Activated CD8-positive, alpha-beta memory T cell treated with anti-CD3 and anti-CD28 coated beads, Interleukin-2, amount 10 ng/mL, durations not matched to agents 7 days and 5 days (primary cell): ENCODE measurements at places on chromosomes 2 and 18. TPM values are rescaled to one million over a fixed set of nuclear protein-coding genes. Genes with fewer than 3 reads are reported as not detected.

DNA sequence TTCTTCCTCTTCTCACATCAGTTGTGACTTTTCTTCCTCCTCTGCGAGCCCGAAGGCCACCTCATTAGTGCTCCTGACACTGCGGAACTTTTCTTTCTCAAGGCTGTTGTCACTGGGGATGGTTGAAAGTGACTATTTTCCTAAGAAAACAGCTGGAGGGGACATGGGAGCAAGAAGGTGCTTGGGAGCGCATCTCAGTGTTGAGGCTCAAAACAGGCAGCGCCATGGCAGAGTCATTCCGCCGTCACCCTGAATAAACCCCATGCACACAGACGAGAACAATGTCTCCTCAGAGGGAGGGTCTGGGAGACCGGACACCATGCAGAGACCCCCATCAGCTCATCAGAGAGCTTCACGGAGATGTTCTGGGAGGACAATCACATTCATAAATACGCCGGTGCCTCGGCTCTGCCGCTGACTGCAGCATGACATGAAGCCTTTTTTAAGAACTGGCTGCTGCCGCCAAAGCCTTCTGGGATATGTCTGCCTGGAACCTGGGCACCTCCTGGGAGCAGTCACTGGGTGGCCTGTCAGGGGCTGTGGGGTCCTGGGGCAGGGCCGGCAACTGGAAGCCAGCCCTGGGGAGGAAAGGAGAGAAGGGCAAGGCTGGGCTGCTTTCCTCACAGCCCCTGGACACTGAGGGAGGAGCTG lies 19.2 kb downstream of the ATOH8 start:
- H3K4me3 ChIP-seq = no peak overlapping the region
- peaks cover 45% of the 10 kb centered on the region for H3K27me3 ChIP-seq
- no peaks in the 10 kb centered on the region for H3K36me3 ChIP-seq
- DNase-seq = no peak
- H3K27ac ChIP-seq = no peak overlapping the region
- peaks cover 5% of the 10 kb centered on the region for H3K4me1 ChIP-seq

DNA sequence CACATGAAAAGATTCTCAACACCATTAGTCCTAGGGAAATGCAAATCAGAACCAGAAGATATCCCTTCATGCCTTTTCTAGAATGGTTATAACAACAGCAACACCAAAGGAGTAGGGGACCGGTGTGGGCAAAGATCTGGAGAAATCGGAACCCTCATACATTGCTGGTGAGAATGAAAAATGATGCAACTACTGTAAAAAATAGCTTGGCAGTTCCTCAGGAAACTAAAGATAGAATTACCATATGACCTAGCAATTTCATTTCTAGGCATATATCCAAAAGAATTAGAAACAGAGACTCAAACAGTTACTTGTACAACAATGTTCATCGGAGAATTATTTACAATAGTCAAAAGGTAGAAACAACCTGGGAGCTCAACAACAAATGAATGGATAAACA lies 29.2 kb upstream of the CDH7 start:
- DNase-seq = no peak
- H3K36me3 ChIP-seq = no peaks in the 10 kb centered on the region
- H3K4me1 ChIP-seq = no peaks in the 10 kb centered on the region
- H3K27me3 ChIP-seq = no peaks in the 10 kb centered on the region
- H3K27ac ChIP-seq = no peak overlapping the region

DNA sequence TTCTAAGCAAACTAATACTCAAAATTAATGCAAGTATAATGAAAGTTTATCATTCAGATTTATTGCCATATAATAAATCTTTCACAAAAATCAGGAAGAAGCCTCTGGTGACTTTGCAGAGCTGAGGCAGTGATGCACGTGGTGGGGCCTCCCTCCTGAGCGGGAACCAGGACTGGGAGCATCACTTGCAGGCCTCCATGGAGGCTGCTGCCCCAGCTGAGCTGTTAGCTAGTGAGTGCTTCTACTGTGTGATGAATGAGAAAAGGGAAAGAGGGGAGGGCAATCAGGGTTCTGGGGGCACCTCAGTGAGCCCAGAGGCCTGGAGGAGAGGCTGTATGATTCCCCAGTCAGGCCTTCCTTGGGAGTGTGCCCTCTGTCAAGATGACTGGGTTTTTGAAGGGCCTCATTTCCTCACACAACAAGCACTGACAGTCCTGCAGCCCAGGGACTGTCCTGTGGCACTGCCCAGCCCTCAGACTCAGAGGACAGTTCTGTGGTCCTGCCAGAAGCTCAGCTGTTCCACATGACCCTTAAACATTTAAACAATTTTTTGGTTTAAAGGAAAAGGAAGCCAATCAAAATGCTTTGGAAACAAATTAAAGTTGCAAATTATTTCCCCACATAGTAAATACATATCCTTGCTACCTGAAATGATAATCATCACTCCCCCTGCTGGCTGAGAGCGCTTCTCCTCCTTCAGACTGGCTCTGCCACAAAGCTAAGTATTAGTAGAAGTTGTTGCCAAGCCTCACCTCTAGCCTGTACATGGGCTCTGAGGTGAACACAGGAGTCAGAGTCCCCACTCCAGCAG lies 90.9 kb upstream of the SMAD7 start:
- peaks cover 3% of the 10 kb centered on the region for H3K4me1 ChIP-seq
- no peaks in the 10 kb centered on the region for H3K27me3 ChIP-seq
- H3K4me3 ChIP-seq = no peak overlapping the region
- peaks cover 25% of the 10 kb centered on the region for H3K36me3 ChIP-seq

DNA sequence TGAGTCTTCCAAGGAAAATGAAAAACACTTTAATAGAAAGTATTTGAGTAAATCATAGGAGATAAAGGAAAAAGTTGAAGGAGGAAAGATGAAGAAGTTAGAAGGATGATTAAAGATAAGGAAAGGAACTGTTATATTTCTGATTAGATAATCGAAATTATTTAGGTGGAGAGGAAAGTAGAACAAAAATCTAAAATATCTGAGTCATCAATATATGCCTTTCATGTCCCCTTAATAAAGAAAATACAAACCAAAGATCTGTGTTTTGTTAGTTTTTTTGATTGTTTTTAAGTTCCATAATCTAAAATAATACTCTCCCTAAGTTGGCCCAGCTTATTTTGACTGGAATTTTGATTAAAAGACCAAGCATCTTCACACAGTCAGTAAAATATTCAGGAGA lies 412.9 kb upstream of the DDX18 start:
- H3K4me1 ChIP-seq = no peaks in the 10 kb centered on the region
- no peaks in the 10 kb centered on the region for H3K27me3 ChIP-seq
- H3K4me3 ChIP-seq = no peak overlapping the region
- H3K27ac ChIP-seq = no peak overlapping the region

GRCh38 chr2:71333619-71334018 lies 2.0 kb downstream of the ZNF638 start:
- H3K36me3 ChIP-seq = peaks cover 17% of the 10 kb centered on the region
- peak overlapping the region; percentile 69 for H3K4me3 ChIP-seq
- peaks cover 6% of the 10 kb centered on the region for H3K27me3 ChIP-seq
- DNase-seq = no peak

DNA sequence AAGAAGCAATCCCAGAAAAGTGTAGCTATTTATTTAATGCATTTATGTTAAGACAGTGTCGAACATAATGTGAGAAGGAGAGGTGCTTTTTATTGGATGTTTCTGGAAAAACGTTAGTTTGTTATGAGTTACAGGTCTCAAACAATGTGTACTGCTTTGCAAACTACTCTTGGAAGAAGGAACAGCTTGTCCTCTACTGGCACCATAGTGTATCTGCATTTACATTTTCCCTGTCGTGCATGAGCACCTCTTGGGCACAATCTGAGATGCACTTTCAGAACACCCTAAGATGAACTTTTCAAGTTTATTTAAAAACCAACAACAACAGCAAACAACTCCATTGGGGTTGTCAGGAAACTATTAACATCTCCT lies 22.8 kb downstream of the CCNYL1 start:
- H3K4me3 ChIP-seq = no peak overlapping the region
- no peaks in the 10 kb centered on the region for H3K27me3 ChIP-seq
- H3K27ac ChIP-seq = no peak overlapping the region
- no peak for DNase-seq

GRCh38 chr18:44732238-44732563 lies 51.5 kb downstream of the SETBP1 start:
- DNase-seq = no peak
- H3K27me3 ChIP-seq = peaks cover 3% of the 10 kb centered on the region
- H3K4me1 ChIP-seq = peaks cover 76% of the 10 kb centered on the region
- no peak overlapping the region for H3K4me3 ChIP-seq

- H3K4me1 ChIP-seq = no peaks in the 10 kb centered on the region
- no peak overlapping the region for H3K4me3 ChIP-seq
- H3K27me3 ChIP-seq = no peaks in the 10 kb centered on the region
- H3K36me3 ChIP-seq = no peaks in the 10 kb centered on the region
- DNase-seq = no peak
Observed at GRCh38 chr18:28594034-28594433, 417.1 kb upstream of the CDH2 start.

DNA sequence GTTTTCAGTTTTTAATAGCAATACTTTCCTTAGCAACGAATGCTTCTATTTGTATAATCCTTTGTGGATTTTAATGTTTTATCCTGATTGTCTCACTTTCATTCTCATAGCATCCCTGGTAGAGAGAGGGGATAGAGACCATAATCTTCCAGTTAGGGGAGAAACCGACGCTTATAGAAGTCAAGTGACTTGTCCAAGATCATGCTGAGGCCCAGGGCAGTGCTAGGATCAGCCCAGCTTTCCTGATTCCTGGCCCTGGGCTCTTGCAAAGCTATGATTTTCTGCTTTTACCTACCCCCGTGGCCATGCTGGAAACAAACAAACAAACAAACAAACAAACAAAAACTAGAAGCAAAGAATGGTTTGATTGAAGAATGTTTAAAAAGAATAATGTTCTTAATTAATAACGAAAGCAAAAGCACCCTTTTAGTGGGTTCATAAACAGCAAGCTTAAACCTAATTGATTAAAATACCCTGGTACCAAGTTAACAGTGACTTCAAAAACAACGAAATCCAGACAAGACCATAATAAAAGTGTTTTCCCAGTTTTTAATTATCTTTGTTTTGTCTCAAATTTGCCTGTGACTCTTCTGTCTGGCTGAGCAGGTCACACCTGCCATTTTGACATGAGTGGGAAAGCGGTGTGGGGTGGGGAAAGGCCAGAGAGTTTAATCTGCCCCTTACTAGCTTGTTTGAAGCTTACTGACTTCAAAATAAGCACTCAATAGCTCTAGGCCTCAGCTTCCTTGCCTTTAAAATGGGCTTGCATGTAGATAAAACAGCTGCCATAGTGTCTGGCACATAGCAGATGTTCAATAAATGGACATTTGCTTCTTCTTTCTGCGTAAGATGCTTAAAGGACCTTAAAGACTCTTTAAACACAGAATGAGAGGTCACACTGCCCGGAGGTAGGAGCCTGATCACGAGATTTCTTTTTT lies 116.6 kb upstream of the MYCN start:
- H3K27ac ChIP-seq = no peak overlapping the region

- H3K4me3 ChIP-seq = no peak overlapping the region
- H3K27me3 ChIP-seq = no peaks in the 10 kb centered on the region
- H3K27ac ChIP-seq = no peak overlapping the region
- H3K36me3 ChIP-seq = peaks cover 2% of the 10 kb centered on the region
- H3K4me1 ChIP-seq = peaks cover 20% of the 10 kb centered on the region
Observed at GRCh38 chr2:159459279-159459678, 157.1 kb downstream of the BAZ2B start.

DNA sequence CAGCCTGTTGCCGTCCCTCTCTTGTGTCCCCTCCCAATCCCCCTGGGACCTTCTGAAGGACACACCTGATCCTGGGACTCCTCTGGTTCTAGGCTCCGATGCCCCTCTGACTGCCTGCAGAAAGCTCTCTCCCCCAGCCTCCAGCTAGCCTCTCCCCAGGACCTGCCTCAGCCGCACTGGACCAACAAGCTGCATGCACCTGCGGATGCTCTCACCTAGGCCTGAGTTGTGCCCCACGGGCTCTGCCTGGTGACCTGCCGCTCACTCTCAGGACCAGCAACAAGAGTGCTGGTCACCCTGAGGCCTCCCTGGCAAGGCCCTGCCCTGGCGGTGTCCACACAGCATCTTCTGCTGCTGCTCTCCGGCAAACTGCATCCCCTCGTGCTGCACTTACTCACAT lies 63.0 kb downstream of the EIPR1 start:
- H3K4me3 ChIP-seq = no peak overlapping the region
- no peak for DNase-seq
- peaks cover 7% of the 10 kb centered on the region for H3K4me1 ChIP-seq

DNA sequence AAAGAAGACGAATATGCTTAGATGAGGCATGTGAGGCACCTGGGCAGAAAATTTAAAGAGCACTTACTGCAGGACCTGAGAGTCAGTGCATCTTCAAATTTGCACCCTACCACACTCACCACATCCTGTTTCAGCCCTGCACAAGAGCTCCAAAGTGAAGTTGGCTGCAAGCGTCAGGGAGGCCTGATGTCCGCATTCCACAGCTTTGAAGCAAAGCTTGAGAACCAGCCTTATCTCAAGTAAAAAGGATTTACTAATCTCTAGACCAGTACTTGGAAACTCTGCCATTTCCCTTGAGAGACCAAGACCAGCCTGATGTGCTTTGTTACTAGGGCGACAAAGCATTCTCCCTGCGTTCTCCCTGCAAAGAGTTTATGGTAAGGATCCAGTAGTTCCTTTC lies 3.4 kb upstream of the ASNSD1 start:
- DNase-seq = peak; percentile 92
- peaks cover 39% of the 10 kb centered on the region for H3K4me1 ChIP-seq
- H3K27ac ChIP-seq = peak overlapping the region; percentile 90
- no peaks in the 10 kb centered on the region for H3K36me3 ChIP-seq

DNA sequence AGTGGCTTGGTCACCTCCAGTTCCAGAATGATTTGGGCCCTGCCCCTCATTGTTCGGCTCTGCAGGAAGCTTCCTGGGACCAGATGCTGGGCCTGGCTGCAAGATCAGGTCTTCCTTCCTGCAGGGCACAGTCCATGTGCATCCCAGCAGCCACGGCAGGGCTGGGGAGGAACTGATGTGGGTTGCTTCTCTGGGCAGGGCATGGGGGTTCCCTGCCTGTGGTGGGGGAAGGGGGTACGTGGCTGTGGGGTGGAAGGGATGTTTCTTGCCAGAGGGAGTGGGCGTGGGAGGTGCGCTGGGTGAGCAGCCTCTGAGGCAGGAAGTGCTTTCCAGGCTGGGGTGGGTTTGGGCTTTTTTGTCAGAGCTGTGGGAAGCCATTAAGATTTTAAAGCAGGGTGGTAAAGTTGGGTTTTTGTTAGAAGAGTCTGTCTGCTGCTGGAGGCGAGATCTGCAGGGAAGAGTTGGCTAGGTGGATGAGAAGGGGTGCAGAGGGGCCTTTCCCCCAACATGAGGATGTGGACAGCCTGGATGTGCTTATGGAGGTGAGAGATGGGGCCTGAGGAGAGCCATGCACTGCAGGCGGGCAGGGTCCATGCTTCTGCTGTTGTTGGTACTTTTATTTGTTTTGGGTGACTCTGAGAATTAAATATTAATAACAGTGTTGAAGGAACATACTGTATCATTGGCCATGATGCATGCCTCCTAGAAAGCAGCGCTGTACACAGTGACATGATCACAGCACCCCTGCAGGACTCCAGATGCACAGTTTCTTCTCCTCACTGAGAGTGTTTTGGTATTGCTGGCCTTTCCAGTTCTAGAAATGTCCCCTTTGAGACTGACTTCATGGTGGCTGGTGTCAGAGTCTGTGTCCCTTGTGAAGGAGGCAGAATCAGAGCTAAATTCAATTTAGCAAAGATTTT lies 45.3 kb downstream of the DGKD start:
- DNase-seq = peak; percentile 66
- peaks cover 52% of the 10 kb centered on the region for H3K4me1 ChIP-seq
- peak overlapping the region; percentile 85 for H3K27ac ChIP-seq
- peak overlapping the region; percentile 5 for H3K4me3 ChIP-seq
- no peaks in the 10 kb centered on the region for H3K27me3 ChIP-seq
- peaks cover 31% of the 10 kb centered on the region for H3K36me3 ChIP-seq

TDRD15 gene
- not detected for total RNA-seq

GCKR gene
- total RNA-seq = not detected

COL5A2 gene
- total RNA-seq = 4.6 TPM
